ENCODE measurements at places on chromosomes 5 and 9. TPM values are rescaled to one million over a fixed set of nuclear protein-coding genes. Genes with fewer than 3 reads are reported as not detected.

- H3K4me3 ChIP-seq: no peak overlapping the region
- no peak overlapping the region for H3K27ac ChIP-seq
- no peaks in the 10 kb centered on the region for H3K4me1 ChIP-seq
- no peaks in the 10 kb centered on the region for H3K27me3 ChIP-seq
- no peaks in the 10 kb centered on the region for H3K36me3 ChIP-seq
These were observed 378.8 kb upstream of the ZNF608 start for GRCh38 chr5:125125031-125125823.

DNA sequence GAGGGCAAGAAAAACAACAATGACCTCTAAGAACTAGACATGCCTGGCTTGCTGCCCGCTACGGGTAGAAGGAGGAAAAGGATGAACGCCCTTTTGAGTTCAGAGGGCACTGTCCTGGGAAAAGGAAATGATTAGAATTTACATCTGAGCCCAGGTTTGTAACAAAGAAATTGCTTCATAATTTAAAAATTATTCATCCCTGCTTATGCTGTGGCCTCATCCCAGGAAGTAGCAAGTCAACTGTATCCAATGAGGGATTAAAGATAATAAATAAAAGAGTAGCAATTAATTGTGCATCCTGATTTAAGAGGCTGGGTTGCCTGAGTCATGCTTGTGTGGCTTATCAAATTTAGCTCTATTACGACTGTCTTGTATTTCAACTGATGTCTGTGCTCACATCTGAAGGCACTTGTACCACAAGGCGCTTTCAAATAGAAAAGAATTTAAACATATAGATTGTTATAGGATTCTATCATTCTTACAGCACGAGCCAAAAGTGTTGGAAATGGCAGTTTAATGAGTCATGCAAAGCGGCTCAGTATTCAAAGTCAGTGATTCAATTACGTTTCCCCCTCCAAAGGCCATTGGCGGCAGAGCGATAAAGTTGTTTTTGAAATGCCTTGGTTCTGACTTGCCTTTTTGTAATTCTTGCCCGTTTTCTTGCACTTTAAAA lies 40.0 kb upstream of the DMRT1 start:
- H3K27me3 ChIP-seq: no peaks in the 10 kb centered on the region
- H3K4me1 ChIP-seq: no peaks in the 10 kb centered on the region
- DNase-seq: no peak
- no peak overlapping the region for H3K4me3 ChIP-seq
- H3K36me3 ChIP-seq: no peaks in the 10 kb centered on the region

DNA sequence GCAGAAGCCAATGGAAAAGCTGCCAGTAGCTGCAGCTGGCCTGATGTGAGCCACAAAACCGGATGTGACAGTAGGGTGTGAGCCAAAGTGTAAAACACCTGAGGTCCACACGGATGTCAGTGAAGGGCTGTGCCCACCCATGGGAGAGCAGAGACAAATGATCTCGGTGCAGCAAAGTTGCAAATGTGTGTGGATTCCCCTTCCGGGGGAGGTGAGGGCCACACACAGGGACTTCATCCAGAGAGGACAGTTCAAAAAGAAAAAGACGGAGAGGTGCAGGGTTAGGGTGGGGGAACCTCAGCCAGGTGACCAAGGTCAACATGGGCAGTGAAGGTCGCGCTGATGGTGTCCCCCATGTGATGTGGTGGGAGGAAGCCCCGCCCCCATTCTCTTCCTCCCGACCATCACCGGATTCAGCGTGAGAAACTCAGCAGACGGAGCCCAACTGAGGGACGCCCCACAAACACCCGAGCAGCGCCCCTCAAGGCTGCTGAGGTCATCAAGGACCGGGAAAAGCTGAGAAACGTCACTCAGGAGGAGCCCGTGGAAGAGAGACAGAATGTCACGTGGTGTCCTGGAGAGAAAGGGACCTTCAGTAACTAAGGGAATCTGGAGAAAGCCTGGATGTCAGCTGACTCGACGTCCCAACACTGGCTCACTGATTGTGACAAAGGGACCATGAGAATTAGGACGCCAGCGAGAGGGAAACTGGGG lies 11.4 kb upstream of the PTGDS start:
- no peak overlapping the region for H3K27ac ChIP-seq
- no peaks in the 10 kb centered on the region for H3K36me3 ChIP-seq
- no peak overlapping the region for H3K4me3 ChIP-seq
- no peak for DNase-seq

DNA sequence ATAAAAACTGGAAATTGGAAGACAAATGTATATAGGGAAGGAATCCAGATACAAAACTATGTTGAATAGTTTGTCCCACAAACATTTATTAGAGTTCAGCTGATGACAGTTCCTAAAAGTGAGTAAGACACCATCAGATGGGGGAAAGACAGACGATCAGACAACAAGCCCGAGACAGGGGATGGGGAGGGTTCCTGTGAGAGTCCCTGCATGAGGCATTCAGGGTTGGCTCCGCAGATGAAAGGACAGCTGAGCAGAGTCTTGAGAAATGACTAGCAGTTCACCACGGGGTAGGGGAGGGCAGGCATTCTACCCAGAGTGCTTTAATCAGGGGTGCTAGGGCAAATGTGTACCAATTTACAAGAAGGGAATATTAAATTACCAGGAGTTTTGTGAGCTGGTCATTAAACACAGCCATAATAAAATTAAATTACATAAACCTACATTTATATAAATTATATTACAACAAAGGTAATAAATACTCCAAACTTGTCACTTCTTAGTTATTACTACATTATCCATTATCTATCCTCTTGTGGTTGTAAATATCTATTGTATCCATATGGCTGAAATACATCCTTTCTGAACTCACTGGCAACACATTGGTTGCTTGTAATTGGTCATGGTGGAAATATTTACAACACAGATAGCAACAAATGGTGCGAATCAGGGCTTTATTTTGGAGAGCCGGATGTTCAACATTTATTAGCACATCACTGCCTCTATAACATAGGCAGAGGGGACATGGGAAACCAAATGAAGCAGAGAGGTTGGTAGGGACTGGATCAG lies 27.8 kb downstream of the TNFSF15 start:
- DNase-seq: no peak
- H3K27me3 ChIP-seq: no peaks in the 10 kb centered on the region
- H3K4me3 ChIP-seq: no peak overlapping the region
- H3K27ac ChIP-seq: no peak overlapping the region

DNA sequence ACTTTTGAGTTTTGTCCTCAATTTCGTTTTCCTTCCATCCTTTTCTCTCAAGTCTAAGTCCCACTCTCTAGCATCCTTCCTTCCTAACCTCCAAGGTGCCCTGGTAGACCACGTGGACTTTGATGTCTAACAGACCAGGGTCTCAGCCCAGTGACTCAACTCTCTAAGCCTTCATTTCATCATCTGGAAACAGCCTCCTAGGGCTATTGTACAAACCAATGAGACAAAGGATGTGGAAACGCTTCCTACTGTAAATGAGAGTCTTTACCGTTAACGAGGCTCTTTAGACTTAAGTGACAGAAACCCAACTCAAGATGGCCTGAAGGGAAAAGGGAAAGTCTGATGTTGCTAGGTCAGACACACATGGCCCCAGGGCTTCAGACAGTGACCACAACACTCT lies 49.2 kb upstream of the CPLX2 start:
- H3K27me3 ChIP-seq: no peaks in the 10 kb centered on the region
- no peak overlapping the region for H3K4me3 ChIP-seq
- no peak overlapping the region for H3K27ac ChIP-seq
- no peak for DNase-seq
- no peaks in the 10 kb centered on the region for H3K4me1 ChIP-seq

- no peaks in the 10 kb centered on the region for H3K27me3 ChIP-seq
- H3K27ac ChIP-seq: no peak overlapping the region
- no peak overlapping the region for H3K4me3 ChIP-seq
These were observed 537.1 kb upstream of the CDH18 start for GRCh38 chr5:20524991-20525529.

DNA sequence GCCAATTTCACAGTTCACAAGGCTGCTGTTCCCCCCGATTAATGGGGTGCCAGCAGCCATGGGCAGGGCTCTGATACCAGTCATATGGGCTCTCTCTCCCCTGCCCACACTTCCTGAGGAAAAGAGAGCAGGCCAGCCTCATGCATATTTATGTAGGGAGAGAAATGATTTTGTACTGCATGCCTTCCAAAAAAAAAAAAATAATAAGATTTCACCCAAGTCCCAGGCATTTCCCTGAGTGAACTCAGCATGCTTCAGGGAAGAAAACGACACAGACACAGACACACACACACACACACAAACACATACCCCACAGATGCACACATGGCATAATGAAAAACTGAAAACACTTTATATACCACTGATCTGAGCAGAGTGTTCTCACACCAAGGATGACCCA lies 232.8 kb downstream of the ASTN2 start:
- no peak overlapping the region for H3K4me3 ChIP-seq
- no peak for DNase-seq
- no peak overlapping the region for H3K27ac ChIP-seq
- H3K4me1 ChIP-seq: no peaks in the 10 kb centered on the region
- H3K36me3 ChIP-seq: no peaks in the 10 kb centered on the region

DNA sequence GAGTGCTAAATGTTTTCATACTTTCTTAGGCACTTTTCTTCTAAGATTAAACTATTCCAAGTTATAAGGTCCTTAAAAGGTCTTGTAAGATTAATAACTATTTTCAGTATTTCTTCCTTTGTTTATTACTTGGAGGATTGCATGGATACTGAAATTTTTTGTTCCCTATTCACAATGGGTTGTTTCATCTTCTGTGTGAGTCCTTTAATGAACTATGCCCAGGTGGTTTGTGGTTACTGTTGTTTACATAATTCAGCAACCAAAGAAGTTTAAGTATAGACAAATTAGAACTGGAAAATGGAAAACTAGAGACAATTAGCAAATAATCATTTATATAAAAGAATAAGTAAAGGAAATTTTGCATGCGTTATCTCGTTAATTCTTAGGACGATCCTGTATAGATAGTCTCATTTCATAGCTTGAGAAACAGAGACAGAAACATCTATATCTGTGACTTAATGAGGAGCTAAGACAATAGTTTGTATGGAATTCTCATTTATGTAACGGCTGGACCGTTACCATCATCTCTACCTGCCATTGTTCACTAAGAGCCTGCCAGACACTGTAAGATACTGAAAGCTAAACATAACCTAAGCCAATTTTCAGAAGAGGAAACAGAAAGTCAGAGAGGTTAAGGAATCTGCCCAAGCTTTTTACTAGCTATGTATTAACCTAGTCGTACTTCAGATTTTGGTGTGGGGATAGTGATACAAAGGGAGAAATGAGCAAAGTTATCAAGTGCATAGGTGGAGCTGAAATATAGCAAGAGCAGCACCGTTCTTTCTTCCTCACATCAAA lies 148.2 kb downstream of the PAM start:
- no peaks in the 10 kb centered on the region for H3K4me1 ChIP-seq
- H3K27ac ChIP-seq: no peak overlapping the region
- no peaks in the 10 kb centered on the region for H3K27me3 ChIP-seq

DNA sequence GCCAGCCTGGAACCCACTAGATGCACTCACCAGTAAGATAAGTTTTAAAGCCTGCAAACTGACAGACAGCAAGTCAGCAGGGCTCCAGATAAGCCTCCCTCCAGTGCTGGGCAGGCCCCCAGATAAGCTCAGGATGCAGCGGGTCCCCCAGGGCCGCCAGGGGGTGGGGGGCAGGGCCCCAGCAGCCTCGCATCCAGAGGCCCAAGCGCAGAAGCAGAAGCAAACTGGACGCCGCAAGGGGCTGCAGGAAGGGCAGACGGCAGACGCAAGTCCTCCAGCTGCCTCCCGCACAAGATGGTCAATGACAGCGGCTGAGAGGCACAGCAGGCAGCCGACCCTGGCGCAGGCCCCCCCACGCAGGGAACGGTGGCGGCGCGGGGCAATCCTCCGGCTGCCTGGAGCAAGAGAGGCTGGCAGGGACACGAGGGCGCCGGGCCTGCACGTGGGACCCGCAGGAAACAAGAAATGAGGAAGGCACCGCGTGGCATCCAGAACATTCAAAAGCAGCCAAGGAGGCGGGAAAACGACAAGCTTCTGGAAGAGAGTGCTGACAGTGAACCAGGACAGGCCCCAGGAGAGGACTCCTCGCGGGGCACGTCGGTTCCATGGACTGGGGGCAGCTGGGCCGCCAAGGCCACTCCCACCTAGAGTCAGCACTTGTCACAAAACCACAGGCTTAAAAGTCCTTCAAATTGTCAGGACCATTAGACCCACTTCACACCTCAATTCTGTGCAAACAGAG lies 49.8 kb downstream of the ROR2 start:
- H3K36me3 ChIP-seq: no peaks in the 10 kb centered on the region
- DNase-seq: peak; percentile 69
- H3K27me3 ChIP-seq: no peaks in the 10 kb centered on the region
- H3K27ac ChIP-seq: no peak overlapping the region

SLC34A1 gene
- total RNA-seq: not detected

Data from lung (tissue), 17 donors.